Brain (organoid and tissue), 16 donors: ENCODE measurements at places on chromosomes 2 and 18. TPM values are rescaled to one million over a fixed set of nuclear protein-coding genes. Genes with fewer than 3 reads are reported as not detected.

The TRPM8 gene
- 56.9 TPM for polyA plus RNA-seq

The CDK15 gene
- polyA plus RNA-seq: not detected

The SLC23A3 gene
- not detected for polyA plus RNA-seq

The BMP10 gene
- not detected for polyA plus RNA-seq
